NCI-H774 (cell line): ENCODE measurements at places on chromosomes 16 and 17.

DNA sequence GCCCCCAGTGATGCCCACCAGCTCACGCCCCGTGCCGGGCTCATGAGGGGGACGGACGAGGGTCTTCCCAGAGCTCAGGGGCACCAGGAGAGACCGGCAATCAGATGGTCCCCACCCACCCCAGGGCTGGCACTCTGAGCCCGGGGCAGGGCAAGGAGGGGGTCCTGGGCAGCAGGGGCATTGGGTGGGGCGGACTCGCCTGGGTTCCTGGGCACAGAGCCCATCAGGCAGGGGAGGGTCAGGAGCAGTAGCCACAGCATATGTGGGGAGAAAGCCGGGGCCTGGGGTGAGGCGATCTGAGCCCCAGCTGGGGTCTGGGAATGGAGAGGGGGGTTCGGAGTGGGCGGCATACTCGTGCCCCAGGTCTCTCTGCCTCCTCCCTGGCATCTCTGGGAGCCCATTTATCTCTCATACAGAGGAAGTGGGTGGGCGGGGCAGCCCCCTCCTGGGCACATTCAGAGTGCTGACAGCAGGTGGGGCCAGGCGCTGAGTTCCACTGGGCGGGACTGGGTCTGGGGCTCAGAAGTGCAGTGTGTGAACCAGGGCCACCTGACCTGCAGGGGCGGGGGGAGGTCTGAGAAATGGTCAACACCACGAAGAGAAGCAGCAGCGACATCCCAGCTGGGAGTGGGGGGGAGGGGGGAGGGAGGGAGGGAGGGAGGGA lies 20.5 kb upstream of the UBE2I start:
- no peak for DNase-seq

DNA sequence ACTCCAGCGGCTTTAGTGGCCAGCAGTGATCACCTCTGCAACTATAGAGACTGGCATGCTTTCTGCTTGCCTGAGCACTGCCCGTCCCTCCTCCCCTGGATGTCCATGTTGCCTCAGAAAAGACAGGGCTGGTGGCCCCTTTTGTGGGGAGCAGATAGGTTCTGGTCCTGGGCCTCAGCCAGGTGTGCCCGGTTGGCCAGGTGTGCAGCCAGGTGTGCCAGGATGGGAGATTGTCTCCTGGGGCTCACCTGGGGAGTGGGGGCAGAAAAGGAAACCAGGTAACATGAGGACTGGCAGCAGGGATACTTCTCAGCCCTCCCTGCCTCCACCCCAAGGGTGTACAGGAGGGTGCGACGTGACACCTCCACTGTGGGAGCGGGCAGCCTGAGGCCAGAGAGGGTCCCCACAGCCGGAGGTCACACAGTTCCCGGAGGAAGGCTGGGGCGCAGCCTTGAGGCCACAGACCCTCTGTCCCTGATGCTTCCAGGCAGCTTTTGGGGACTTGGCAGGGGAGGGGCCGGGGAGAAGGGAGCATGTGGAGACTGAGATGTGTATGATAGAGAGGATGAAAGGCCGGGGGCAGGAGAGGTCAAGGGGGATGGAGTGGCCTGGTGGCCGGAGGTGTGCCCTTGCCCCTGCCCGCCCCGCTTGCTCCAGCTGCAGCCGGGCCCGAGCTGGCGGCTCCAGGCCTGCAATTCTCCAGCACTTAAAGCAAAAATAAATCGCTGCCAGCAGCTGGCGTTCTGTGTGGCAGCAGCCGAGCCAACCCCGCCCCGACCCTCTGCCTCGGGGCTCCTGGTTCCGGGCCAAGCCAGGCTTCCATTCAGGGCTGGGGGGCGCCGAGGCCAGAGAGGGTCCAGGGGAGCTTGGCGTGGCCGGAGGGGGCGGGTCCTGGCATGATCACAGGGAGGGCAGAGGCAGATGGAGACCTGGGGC lies 6.7 kb downstream of the KCNJ12 start:
- no peak for DNase-seq

GRCh38 chr17:17748179-17748578 lies 66.9 kb downstream of the RAI1 start:
- DNase-seq = no peak

DNA sequence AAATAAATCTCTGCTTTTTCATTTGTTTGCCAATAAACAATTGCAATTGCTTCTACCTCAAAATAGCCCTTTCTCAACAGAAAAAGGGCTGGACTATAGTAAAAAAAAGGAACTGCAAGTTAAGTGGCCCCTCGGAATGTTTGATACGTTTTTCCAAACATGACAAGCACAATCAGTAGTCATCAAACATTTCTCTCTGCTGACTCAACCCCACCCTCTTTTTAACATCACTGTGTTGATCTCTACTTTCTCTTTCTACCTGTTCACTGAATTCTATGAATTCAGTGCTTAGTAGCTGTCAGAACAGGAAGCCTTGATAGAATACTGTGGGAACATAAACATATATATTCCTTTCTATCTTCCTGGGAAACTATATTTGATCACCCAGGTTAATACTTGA lies 116.5 kb upstream of the AXIN2 start:
- DNase-seq = no peak

DNA sequence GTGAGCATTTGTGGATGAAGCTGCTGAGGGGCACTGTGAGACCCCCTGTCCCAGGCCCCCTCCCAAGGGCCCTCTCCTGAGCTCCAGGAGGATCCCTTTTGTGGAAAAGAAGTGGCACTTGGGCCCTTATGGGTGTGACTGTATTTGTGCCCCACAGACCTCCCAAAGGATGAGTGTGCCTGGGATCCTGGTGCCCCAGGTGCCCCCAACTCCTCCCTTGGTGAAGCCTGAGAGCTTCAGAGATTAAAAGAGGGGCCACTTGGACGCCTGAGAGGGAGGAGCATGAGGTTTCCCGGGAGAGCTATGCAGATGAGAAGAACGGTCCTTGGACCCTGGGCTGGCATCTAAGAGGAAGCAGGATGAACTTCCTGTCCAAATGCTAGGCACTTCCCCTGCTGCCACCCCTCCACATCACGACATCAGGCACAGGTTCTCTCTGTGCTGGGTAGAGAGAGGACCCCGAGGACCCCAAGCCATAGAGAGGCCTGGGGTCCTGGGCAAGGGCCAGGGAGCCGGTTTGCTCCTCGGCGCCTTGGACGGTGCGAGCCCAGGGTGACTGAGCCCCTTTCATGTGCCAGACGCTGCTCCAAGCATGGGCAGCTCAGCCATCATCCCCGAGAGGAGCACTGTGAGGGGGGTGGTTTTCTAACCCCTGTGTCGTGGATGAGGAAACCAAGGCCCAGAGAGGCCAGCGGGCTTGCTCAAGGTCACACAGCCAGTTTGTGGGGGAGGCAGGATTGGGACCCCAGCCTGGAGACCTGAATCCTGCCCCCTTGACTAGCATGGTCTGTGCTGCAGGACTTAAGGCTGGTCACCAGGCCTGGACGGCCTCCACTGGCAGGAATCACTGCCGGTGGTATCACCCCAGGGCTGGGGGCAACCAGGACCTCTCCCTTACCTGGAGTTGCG lies 5.6 kb upstream of the ADAM11 start:
- no peak for DNase-seq

DNA sequence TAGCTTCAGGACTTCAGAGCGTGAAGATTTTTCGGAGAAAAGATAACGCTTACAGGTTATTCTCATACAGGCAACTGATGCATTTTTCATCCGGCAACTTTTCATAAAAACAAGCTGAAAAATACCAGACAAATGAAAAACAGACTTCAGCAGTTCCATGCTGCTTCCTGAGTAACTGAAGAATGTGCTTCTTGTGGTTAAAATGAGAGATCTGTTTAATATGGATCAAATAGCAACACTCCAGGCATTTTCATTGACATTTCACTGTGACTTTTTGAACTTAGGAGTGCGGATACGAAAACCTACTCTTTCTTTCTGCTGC lies 705 bp upstream of the PITPNC1 start:
- DNase-seq = no peak

GRCh38 chr17:64110379-64111152 lies 19.4 kb downstream of the ERN1 start:
- no peak for DNase-seq

DNA sequence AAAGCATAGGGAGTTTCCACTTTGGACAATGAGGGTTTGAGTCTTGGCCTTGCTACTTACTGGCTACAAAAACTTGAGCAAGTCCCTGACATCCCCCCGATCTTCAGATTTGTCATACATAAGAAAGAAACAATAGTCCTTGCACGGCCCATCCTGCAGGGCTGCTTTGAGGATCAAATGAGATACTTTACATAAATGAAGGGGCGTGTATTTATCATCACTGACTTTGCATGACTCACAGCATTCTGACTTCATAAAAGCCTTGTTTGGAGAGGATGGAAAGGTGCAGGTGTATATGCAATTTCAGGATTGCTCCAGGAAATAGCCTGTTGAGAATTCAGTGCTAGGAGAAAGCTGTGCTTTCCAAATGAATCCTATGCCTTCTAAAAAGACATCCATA lies 465.0 kb upstream of the MAF start:
- DNase-seq = no peak

- no peak for DNase-seq
Observed at GRCh38 chr17:60158751-60159478, 9.1 kb downstream of the CA4 start.

DNA sequence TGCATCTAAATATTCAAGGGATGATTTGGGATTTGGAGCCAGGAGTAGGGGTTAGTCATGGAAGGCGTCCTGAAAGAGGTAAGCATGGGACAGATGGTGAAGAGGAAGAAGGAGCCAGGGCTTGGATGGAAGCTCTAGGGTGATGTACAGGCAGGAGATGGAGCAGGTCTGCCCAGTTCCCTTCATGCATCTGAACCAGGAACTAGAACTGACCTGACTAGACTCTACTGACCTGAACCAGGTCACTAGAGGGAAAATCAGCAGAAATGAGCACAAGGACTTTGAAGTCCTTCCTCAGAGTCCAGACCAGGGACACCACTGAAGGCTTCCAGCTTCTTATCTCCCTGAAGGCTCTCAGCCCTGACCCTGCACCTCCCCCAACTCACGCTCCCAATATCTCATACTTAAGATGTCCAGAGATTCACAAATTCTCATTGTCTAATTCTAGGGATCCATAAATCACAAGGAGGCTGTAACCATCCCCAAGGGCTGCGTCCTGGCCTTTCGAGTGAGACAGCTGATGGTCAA lies 8.3 kb downstream of the GSDMA start:
- DNase-seq = no peak

DNA sequence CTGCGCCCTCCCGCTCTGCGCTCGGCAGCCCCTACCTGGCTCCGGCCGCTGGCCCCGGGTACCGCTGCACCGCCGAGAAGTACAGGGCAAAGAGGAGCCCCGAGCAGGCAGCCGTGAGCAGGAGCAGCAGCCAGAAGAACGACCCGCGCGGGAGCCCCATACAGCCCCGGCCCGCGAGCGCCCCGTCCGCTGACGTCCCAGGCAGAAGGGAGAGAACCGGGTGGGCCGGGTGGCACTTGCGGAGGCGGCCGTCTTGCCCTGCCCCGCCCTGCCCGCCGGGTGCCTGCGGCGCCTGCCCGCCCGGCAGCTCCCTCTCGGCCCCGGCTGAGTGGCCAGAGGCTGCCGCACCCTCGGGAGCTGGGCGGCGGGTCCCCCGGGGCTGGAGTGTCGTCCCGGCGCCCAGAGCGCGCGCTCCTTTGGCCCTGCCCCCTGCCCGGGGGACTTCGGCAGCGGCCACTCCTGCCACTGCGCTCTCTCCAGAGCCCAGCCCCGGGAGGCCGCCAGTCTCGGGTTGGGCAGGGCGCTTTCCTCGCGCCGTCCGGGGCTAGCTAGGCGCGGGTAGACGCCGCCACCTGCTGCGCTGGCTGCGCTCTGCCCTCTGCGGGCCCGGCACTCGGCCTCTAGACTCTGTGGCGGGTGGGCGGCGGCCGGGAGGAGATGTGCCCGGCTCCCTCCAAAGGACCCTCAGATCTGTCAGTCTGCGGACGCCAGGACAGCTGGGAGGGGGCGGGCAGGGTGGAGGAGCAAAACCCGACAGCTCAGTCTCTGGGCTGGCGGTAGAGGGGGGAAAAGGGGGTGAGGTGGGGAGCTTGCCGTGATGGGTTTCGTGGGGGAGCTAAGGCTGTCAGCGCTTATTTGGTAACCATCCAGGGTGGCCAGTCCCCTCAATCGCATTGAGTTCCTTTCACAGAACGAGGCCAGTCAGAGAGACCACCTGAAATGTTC lies at the start of gene ST6GALNAC2:
ST6GALNAC2 (minus strand) TSS at position 212 of the 945 bp plus-strand sequence; CDS start at position 160, 52 bp downstream.
- peak; percentile 46 for DNase-seq

DNA sequence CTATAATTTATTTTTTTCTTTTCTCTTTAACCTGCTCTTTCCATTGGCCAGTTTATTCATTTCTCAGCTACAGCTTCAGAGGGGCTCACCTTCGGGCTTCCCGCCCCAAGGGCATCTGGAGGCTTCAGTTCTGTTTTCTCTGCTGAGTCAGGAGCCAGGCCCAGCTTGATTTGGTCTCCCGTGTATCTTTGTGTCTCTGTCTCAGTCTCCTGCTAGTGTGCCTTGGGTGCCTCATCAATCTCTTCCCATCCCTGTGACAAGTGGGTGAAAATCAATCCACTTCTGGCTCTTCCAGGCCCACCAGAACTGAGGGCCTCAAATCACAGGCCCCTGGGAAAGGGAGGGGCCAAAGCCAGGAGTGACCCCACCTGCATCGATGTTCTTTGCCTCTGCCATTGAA lies 72.1 kb downstream of the CCDC182 start:
- no peak for DNase-seq

GRCh38 chr16:79634298-79634697 lies 33.8 kb upstream of the MAF start:
- no peak for DNase-seq

GRCh38 chr17:67863624-67864247 lies 38.4 kb downstream of the BPTF start:
- no peak for DNase-seq

GRCh38 chr16:15652293-15653001 lies 2.4 kb downstream of the NDE1 start:
- DNase-seq = no peak

DNA sequence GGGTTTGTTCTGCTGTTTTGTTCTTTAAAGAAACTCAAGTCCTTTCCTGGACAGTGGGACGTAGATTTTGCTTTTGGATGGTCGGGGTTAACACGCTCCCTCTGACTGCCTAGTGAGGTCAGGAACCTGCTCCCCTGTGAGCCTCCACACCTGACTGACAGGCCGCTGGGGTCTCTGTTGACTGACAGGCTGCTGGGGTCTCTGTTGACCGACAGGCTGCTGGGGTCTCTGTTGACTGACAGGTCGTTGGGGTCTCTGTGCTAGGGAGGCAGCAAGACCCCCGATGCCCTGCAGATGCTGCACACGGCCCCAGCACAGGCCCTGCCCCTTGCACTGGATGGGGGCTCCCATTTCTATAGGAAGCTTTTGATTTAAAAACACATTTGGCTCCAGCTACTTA lies 33.5 kb downstream of the LMF1 start:
- no peak for DNase-seq

- DNase-seq = no peak
Observed at GRCh38 chr16:89708481-89708931, 7.0 kb upstream of the SPATA2L start.

GRCh38 chr16:72428681-72429376 lies 256.9 kb upstream of the PMFBP1 start:
- no peak for DNase-seq

DNA sequence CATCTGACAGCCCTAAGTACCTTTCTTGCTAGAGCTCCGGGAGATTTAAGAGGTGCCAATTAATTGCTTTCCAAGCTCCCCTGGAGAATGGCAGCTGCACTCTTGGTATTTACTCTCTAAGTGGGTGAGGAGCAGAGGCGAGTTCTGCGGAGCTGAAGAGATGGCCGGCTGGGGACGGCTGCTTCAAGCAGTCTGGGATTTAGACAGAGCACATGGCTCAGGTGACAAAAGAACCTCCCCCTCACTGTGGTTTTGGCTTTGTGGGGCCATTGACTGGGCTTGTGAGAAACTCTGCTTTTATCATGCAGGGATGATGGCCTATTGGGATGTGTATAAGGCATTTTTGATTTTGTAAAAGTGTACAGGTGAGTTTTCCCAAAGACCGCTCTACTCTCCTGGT lies 239.3 kb upstream of the EEF2KMT start:
- no peak for DNase-seq
